ENCODE measurements at places on chromosomes 1 and 21. TPM values are rescaled to one million over a fixed set of nuclear protein-coding genes. Genes with fewer than 3 reads are reported as not detected.
A peak's percentile ranks its signal among the peaks of the same experiment; 100 is the strongest.

GRCh38 chr1:59554752-59555151, 257.9 kb downstream of the FGGY start:
- DNase-seq, result no peak

GRCh38 chr1:157137408-157138219, 581 bp downstream of the ETV3 start:
- DNase-seq, result no peak

GRCh38 chr1:231190456-231190855, 28.6 kb downstream of the TRIM67 start:
- DNase-seq, result no peak

DNA sequence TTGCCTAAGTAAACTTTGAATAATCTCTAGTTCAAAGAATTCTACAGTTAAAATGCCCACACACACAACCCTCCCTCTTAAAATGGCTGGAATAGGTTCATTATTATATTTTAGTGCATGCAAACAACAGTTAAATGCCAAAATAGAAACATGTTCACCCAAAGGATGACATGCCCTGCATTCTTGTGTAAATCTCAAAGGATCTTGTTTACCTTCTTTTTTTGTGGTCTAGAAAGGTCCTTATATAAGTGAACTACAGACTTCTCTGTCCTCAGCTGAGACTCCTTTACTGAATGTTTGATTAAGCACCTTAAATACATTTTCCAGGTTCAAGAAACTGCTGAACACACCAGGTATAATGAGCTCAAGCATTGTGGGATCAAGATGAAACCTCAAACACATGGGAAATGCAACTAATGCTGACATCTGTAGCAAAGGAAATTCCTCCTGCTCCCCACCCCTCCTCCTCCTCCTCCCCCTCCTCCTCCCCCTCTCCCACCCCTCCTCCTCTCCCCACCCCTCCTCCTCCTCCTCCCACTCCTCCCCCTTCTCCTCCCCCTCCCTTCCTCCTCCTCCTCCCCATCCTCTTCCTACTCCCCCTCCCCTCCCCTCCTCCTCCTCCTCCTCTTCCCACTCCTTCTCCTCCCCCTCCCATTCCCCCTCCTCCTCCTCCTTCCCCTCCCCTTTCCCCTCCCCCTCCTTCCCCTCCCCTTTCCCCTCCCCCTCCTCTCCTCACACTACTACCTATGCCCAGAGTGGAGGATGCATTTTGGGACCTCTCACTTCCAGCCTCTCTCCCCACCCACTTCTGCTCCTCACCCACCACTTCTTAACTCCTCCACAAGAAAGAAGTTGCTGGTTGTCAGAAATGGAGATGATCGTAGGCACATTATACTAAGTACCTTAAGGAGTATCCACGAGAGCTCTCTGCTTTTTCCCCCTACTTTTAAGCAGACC, 233.9 kb downstream of the MRPL39 start:
- no peak for DNase-seq

CBR3 gene
- 6.2 TPM for total RNA-seq

UQCRHL gene
- total RNA-seq, result 3.2 TPM

- peak; percentile 24 for DNase-seq
These were observed at the start of gene OPRD1 for GRCh38 chr1:28811766-28812668. OPRD1 (plus strand) TSS chr1:28812170; CDS start chr1:28812384, 214 bp downstream.

CACNA1E gene
- total RNA-seq, result not detected

GRCh38 chr1:231566496-231566895, 38.0 kb downstream of the TSNAX start:
- no peak for DNase-seq

SLC45A1 gene
- 0.42 TPM for total RNA-seq

GRCh38 chr1:41464885-41465284, 19.6 kb downstream of the EDN2 start:
- DNase-seq, result no peak

SYCP1 gene
- not detected for total RNA-seq

LCE3B gene
- not detected for total RNA-seq

- no peak for DNase-seq
These were observed 41.8 kb downstream of the ETS2 start for GRCh38 chr21:38847556-38847955.

DNA sequence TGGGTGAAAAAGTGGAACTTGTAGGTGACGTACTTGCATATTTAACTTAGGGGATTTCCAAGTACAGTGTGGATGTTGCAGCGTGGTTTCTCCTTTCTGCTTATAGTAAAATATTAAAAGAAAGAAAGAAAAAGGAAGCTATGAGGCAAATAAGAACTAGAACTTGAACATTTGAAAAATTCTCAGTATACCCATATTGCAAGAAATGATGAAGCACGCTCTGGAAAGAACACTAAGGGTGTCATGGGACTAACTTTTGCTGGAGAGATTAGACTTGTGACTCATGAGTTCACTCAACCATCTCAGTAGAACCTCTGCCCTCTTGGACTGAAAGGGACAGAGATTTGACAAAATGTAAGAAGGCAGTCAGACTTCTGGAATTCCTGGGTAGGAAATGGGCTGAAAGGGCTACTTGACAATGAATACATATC, 704.5 kb upstream of the ADGRL4 start:
- DNase-seq, result peak; percentile 3

FMN2 gene
- total RNA-seq, result not detected

DDR2 gene
- total RNA-seq, result 0.41 TPM

- no peak for DNase-seq
These were observed 4.8 kb upstream of the GPR37L1 start for GRCh38 chr1:202117898-202118371.

HAPLN2 gene
- total RNA-seq, result not detected

DNA sequence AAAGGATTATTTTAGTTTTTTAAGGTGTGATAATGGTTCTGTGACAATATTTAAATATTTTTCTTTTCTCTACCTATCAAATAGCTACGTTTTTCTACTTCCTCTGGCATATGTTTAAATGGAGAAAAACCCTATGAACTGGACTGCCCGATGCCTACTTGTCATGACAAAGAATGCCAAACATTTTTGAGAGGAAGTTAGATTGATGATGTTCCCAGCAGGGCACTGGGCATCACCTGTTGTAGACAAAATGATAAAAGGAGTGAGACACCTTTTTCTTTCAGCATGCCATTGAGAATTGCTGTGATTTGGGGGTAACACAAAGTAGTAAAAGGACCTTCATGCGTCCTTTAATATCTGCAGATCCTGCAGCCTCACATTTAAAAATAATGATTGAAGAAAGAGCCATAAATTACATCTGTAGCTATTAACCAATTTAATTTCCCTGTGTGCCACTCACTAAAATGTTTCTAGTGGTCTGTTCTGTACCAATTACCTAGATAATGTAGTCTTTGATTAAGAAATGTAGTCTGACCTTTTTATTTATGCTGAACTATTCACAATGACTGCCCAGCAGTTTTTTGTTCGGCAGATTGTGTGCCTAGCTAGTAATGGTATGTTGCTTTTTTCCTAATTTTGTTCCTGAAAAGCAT, 47.6 kb downstream of the RPL5 start:
- DNase-seq, result no peak

IL12RB2 gene
- 2.1 TPM for total RNA-seq

DNA sequence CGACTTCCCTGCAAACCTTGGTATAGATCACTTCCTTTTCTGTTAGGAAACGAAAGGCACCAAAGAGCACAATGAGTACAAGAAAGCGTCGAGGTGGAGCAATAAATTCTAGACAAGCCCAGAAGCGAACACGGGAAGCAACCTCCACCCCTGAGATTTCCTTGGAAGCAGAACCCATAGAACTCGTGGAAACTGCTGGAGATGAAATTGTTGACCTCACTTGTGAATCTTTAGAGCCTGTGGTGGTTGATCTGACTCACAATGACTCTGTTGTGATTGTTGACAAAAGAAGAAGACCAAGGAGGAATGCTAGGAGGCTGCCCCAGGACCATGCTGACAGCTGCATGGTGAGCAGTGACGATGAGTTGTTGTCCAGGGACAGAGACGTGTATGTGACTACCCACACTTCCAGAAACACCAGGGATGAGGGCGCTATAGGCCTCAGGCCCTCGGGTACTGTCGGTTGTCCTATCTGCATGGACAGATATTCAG, 18.5 kb downstream of the FAM89A start:
- DNase-seq, result no peak

GRCh38 chr1:9345922-9346321, 53.2 kb downstream of the SPSB1 start:
- DNase-seq, result no peak

DNA sequence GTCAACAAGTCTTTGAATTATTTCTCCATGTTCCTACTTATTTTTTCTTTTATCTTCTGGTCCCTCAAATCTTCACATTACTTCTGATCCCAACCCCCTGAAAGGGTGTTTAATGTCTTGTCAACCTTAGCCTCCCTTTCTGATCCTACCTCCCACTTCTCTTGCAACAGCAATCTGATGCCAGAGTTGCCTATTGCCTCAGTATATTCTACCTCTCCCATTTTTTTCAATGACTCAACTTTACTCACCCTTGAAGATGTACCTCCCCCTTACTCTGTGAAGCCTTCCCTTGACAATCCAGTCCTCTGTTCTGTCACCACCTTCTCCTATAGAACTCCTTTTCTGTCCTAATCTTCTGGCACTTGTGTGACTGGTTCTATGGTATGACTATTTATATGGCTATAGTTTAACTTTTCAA, 99.5 kb upstream of the CD55 start:
- DNase-seq, result peak; percentile 81

NEK2 gene
- total RNA-seq, result 31.1 TPM

NECTIN4 gene
- total RNA-seq, result 1.2 TPM

DNA sequence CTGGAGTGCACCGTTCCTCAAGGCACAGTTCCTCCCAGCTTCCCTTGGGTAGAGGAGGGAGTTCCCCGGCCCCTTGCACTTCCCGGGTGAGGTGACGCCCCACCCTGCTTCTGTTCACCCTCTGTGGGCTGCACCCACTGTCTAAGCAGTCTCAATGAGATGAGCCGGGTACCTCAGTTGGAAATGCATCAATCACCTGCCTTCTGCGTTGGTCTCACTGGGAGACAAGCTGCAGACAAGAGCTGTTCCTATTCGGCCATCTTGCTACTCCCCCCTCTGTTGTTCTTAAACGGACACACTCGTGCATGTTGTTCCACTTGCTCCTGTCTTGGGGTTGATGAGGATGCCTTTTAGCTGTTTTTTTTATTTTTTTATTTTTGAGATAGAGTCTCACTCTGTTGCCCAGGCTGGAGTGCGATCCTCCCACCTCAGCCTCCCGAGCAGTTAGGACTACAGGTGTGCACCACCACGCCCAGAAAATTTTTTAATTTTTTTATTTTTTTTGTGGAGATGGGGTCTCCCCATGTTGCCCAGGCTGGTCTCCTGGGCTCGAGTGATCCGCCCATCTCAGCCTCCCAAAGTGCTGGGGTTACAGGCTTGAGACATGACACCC, 3.0 kb upstream of the MORC3 start:
- no peak for DNase-seq

- DNase-seq, result no peak
These were observed 894.6 kb upstream of the NEGR1 start for GRCh38 chr1:73176902-73177301.

- no peak for DNase-seq
These were observed 617.5 kb downstream of the KIF26B start for GRCh38 chr1:245772325-245772724.
